ENCODE measurements at places on chromosomes 12 and 14. TPM values are rescaled to one million over a fixed set of nuclear protein-coding genes. Genes with fewer than 3 reads are reported as not detected.

The SLC4A8 gene
- total RNA-seq, result 8.3 TPM

The NDRG2 gene
- total RNA-seq, result 693 TPM

The LGMN gene
- 70.8 TPM for total RNA-seq

The GALNT16 gene
- 20.6 TPM for total RNA-seq

The RAPGEF3 gene
- total RNA-seq, result 60.3 TPM

The METAP2 gene
- 67.8 TPM for total RNA-seq

The RNASE3 gene
- not detected for total RNA-seq

The TBX5 gene
- total RNA-seq, result 2.2 TPM

The POTEG gene
- not detected for total RNA-seq

The RD3L gene
- not detected for total RNA-seq

The SPRYD3 gene
- 45.8 TPM for total RNA-seq

The TAS2R50 gene
- 4.2 TPM for total RNA-seq

The LALBA gene
- not detected for total RNA-seq

The SLC35F4 gene
- not detected for total RNA-seq

The PLA2G1B gene
- total RNA-seq, result not detected

The SLC10A1 gene
- total RNA-seq, result not detected

The FAM186B gene
- total RNA-seq, result 0.96 TPM

The SLC22A17 gene
- total RNA-seq, result 6.4 TPM

The RPGRIP1 gene
- total RNA-seq, result 0.33 TPM

The CCDC196 gene
- total RNA-seq, result not detected

The GZMH gene
- total RNA-seq, result 1.3 TPM

The DNAJC22 gene
- total RNA-seq, result not detected
